ENCODE measurements at places on chromosomes 1 and 21.

DNA sequence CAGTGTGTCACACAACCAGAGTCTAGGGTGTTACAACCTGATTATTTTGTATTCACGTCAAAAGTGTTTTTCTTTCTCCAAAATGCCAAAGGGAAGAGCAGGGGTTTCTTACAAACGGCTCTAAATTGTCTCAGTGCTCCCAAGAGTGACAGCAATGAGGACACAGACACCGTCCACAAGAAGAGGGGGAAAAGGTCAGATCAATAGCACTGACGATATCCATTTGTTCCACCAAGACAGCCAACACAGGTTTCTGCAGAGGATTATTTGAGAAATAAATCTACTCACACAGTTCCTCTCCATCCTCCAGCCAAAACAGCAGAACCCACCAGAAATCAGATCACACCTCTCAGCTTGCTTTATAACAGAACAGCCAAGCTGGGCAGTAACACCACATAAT lies 193.9 kb downstream of the SEC16B start:
- no peak for DNase-seq

DNA sequence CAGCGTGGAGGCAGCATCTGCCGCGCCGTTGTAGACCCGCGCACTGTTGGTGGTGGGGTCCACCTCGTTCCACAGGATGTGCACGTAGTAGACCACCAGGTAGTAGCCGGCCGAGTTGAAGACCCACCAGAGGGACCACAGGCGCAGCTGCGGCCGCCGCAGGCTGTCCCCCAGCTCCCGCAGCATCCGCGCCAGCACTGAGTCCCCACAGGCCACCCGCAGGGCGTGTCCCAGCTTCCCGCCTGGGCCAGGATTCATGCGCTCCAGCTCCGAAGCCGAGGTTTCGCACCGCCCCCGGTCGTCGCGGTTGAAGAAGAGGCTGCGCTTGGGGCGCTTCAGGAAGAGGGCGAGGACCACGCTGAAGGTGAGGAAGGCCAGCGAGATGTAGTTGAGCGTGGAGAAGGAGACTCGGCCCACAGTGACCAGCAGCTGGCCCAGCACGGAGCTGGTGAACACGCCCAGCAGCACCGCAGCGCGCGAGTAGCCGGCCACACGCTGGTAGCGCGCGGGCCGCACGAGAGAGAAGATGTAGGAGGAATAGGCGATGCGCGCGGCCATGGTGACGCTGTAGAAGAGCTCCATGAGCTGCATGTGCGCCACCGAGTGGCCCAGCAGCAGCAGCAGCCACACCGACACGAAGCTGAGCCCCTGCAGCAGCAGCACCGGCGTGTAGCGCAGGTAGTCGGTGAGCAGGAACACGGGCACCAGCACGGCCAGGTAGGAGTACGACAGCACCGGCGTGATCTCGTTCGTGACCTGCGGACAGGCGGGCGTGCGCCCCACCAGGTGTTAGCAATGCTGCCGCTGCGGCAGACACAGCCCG lies 10.6 kb downstream of the SLC19A1 start:
- DNase-seq, result no peak

DNA sequence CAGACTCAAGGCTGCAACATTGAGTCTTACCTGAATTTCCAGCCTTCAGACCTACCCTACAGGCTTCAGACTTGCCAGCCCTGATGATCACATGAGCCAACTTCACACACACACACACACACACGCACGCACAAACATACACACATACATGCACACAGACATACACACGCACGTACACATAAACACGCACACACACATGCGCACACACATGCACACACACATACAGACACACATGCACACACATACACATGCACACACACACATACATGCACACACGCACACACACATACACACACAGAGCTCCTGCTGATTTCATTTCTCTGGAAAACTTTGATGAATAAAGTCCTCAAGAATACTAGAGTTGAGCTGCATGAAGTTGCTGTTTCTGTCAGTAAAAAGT lies 78.3 kb upstream of the SLC2A1 start:
- no peak for DNase-seq

DNA sequence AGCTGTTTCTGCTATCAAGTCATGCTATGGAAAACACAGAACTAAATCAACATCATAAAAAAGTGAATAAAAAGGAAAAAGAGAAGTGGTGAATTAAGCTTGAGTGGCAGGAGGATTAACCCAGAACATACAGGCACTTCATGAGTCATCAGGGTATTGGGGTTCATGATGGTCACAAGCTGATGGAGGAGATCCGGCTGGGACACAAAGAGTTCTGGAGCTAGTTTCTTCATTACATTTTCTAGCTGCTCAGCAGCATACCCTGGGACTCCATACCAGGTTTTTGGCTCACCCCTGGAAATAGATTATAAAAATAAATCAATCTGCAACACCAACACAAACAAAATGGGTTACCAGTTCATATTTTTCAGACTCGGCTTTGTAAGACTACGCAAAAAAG lies 42.5 kb upstream of the SYT2 start:
- DNase-seq, result no peak

DNA sequence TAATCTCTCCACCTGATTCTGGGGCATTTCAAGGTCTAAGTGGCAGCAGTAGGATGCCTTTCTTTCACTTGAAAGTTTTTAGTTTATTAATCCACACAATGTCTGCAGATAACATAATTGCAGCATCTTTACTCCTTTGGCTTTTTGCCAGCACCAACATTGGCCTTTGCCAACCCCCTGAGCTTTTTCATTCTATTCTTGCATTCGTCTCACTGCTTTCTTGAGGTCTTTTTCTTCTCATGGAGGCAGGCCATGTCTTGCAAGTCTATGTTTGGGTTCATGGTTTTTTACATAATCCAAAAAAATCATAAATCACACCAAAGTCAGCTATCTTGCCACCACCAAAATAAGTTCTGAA lies 30.4 kb upstream of the COG2 start:
- DNase-seq, result no peak

DNA sequence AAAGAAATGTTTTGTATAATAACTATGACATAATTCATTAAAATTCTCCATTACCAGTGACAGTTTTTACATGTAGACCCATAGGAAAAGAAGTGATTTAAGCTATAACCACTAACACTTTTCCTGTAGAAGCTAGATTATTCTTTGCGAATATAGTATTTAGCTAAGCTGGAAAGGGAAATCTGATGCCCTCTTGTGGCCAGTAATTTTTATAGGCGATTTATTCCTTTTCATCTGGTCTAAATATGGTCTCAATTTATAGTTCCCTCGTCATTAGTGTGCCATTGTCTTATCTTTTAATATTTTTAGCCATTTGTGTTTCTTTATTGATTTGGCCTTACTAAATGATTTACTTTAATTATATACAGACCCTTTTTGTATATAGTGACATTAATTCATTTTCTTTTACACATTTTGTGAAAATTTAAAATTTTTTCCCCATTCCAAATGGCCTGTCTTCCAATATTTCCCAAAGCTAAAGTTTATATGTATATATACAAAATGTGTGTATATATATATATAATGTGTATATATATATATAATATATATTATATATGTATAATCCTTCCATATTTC lies 26.7 kb downstream of the BTG3 start:
- DNase-seq, result no peak

DNA sequence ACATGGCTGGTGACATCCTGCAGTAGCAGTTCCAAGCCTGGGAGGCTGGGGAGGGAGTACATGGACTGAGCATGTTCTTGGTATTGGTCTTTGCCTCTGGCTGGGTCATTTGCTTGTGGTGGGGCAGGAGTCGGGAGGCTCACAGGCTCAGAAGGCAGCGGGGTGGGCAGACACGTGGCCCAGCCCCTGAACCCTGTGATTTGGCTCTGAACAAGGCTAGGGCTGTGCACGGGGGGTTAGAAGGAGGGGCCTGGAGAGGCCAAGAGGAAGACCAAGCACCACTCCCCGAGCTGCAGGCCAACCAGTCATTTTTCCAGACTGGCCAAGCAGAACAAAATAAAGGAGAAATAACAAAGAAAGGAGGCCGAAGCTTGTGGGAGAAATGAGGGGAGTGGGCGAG lies 9.7 kb upstream of the PRELP start:
- no peak for DNase-seq

- DNase-seq, result no peak
These were observed 771 bp downstream of the ABCD3 start for GRCh38 chr1:94418664-94419655.

- no peak for DNase-seq
These were observed 49.8 kb downstream of the SMYD2 start for GRCh38 chr1:214330715-214331114.

GRCh38 chr1:231803353-231803752 lies 176.8 kb downstream of the DISC1 start:
- DNase-seq, result no peak

GRCh38 chr21:37939251-37939650 lies 23.0 kb upstream of the KCNJ6 start:
- no peak for DNase-seq

- no peak for DNase-seq
These were observed 10.0 kb downstream of the MRPS6 start for GRCh38 chr21:34083357-34083756.

GRCh38 chr21:31052489-31053142 lies 14.3 kb upstream of the KRTAP19-8 start:
- DNase-seq, result no peak

DNA sequence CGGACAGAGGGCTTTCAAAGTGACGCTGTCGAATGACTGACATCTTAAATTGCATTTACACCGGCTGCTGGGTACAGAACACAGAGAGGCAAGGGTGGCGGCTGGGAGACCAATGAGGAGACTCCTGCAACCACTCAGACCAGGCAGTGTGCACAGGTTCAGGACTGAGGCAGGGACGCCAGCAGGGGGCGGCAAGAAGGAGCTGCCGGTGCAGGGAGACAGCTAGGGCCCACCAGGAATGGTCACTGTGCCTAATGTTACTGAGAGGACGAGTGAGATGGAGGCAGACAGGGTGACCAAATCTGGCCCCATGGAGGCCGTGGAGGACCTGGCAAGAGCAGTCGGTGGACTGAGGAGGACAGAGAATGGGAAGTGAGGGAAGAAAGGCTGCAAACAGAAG lies 23.5 kb downstream of the GLIS1 start:
- DNase-seq, result no peak
